ENCODE measurements at places on chromosomes 5 and 9.

- DNase-seq = no peak
Measured at GRCh38 chr5:137375741-137376526, 123.2 kb downstream of the SPOCK1 start.

DNA sequence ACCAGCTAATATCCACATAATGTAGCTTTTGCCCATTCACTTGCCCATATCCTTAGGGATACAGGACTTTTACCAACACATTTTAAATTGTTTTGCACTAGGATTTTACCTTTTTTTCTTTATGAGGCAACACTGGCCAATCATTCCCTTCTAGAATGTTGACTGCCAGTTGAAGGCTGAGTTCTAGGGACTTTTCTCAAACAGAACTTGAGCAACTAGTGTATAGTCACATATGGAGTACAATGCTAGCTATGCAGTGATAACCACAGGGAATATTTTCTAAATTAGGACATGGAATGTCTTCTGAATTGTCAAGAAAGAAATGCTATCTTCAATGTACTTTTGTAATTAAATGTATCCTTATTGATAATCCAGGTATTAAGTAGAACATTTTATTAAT is 133.6 kb downstream of the OXCT1 start:
- no peak for DNase-seq

- DNase-seq = no peak
Measured at GRCh38 chr5:137146402-137146890, 352.7 kb downstream of the SPOCK1 start.

DNA sequence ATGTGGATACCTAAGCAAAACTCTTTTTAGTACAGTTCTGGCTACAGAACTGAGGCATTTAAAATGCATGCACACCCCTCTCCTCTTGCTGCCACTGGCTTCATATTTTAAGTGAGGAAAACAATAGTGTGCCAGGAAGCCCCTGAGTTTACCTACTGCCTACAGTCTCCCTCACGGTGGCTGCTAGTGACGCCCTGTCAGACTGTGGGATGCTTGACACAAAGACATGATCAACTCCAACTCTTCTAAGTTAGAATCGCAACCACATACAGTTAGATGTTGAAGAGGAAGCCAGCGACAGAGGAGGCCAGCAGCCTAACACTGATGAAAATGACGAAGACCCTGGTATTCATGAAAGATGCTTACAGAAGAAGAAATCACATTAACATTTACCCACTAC is 1.3 kb downstream of the SEC16A start:
- DNase-seq = no peak

DNA sequence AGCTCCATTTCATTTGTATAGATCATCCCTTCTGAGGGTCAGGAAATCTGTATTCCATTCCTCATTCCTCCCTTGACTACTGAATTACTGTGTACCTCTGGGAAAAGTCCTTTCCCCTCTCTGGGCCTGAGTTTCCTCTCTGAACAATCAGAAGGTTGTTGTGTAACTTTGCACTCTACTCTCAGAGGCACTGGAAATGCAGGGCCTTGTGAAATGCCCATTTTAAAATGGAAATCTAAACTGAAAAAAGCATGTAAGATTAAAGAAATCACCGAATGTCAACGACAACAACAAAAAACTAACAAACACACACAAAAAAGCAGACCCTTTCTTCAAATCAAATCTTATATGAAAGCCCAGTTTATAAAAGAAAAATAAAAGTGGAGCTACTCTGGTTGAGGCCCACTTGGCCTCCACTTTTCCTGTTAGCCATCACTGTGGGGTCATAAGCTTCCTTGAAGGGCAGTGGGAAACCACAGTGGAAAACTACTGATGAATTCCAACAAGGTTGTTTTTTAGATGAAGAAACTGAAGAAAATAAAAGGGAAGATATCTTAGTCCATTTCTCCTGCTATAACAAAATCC is 21.6 kb upstream of the GRPEL2 start:
- no peak for DNase-seq
